ENCODE measurements at places on chromosomes 12 and 14. TPM values are rescaled to one million over a fixed set of nuclear protein-coding genes. Genes with fewer than 3 reads are reported as not detected.

DNA sequence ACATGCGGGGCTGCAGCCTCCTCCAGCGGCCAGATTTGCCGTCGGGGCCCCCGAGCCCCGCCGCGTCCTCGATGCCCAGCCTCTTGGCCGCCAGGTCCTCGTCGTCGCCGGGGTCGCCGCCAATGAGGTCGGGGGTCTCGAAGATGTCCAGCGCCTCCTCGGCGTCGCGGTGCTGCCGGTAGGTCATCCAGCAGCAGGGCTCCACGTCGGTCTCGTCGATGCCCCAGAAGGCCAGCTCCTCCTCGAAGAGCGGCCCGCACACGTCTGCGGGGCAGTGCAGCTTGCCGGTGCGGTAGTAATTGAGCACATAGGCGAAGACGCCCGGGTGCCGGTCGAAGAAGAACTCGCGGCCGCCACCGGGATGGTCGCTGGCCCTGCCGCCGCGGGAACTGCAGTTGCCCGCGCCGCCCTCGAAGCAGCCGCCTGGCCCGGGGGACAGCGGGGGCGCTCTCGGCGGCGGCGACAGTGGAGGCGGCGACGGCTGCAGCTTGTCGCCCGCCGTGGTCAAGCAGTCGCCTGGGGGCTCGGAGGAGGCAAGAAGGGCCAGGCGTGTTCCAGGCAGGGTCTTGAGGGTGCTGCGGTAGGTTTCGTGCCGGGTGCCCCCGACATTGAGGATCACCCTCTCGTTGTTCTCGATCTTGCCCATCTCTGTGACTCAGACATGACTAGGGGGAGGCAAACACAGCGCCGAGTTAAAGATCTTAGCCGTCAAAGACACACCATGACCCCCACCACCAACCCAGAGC is 2.1 kb downstream of the KCNC2 start:
- no peak for DNase-seq

DNA sequence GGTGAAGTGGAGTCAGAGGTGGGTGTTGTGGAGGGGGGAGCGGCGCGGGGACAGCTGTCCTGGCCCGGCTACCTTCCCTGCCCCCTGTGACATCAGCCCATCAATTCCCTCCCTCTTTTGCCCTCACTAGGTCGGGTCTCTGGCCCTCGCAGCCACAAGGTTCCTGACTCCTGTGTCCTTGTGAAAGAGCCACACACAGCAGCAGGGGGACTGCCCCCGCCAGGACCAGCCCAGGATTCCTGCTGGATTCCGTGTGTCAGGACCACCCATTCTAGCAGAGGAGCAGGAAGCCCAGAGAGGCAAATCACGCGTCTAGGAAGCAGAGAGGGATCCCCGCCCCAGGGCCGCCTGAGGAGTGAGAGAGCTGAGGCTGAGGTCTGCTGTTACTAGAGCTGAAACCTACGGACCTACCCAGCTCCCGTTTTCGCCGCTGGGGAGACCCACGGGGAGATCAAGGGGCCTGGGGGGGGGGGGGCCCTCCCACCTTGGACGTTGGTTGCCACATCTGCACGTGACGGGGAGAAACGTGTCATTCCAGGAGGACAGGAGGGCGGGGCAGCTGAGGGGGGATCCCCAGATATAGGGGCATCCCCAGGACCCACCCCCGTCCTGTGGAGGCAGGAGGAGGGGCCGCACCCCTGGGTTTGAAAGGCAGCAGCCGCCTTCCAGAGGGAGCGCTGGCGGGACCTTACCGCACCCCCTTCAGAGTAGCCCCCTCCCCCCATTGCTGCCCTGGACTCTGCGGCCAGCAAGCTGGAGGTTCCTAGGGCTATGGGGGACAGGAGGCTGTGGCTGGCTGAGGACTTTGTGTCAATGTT is 12.5 kb upstream of the INF2 start:
- no peak for DNase-seq

- DNase-seq, result no peak
These were observed 716.7 kb downstream of the VRK1 start for GRCh38 chr14:97513891-97514290.

- DNase-seq, result no peak
These were observed 74.8 kb upstream of the PCED1B start for GRCh38 chr12:47004634-47005033.

DNA sequence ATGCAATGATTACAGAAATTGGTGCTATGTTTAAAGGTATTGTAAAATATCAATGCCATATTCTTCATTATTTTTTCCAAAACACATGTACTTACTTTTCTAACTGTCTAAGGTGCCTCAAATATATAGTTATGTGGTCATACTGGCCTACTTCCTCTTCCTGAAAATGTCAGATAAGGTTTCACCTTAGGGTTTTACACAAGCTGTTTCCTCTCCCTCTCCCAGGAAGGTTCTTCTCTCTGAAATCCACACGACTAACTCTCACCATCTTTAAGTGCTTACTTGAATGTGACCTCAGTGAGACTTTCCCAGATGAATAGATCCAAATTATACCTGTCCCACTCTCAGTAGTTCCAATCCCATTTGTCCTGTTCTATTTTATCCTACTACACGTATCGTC is 11.6 kb upstream of the CLEC4D start:
- DNase-seq, result no peak

DNA sequence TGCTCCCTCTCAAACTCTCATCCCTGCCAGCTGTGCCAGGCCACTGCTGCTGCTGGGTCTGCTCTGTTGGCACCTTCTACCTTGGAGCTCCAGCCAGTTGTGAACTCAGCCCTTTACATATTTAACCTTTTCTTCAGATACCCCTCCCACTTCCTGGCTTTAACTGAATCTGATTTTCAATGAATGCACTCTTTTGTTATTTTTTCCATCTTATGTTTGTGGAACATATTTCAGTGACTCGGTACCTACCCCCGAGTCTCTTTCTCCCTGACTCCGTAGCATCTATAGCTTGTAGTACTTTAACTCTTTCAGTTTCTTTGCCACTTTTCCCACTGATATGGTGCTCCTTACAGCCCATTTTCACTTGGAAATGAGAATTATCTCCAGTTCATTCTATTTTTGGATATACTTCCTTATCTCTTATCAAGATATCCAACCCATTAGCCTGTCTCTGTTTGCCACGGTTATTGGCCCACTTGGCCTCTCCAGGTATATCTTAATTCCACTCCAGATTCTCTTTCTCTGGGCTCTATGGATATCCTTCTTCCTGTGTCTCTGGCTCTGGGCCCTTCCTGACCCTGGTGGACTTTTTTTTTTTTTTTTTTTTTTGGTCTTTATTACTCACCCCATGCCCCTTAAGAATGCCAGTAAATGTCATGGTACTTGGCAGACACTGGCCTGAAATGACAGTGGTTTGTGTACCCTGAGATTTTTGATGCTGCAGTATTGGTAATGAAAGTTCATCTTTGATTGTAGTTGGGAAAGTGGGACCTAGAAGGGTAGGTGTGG is 62.7 kb downstream of the PELI2 start:
- no peak for DNase-seq

DNA sequence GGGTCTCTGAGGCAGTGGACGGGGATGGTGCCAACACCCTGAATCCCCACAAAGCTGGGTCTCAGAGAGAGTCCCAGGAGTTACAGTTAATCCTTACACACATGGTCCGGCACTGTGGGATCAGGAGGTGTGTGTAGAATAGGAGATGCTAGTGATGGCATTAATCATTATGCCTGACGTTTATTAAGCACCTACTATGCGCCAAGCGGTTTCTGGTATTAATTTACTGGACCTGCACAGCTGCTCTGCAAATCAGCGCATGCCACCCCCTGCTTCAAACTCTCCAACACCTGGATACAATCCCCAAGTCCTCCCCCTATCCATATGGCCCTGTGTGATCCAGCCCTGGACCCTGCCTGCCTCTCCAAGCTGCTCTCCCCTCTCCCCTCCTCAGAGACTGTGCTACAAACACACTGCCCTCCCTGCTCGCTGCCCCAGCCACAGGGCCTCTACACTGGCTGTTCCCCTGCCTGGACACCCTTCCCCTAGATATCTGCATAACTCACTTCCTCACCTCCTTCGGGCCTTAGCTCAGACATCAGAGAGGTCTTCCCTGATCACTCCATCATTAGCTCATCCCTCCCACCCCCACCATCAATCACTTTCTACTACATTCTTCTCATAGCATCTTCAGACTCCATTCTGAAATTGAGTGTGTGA is 86.0 kb downstream of the RFLNA start:
- DNase-seq, result no peak

DNA sequence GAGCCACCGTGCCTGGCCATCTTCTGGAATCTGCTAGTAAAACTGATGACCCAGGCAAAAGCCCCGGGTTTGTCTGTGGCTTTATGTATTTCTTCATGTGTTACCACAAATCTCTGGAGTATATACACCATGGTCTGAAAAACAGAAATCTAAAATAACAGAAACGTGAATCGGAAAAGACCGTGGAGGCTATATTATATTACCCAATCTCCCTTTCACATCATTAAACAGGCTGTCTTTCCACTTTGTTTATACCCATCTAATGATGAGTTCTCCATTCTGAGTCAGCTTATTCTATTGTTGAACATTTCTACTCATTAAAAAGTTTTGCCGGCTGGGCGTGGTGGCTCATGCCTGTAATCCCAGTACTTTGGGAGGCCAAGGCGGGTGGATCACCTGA is 9.5 kb upstream of the AJUBA start:
- DNase-seq, result no peak

GRCh38 chr12:124537525-124538193 is 29.8 kb downstream of the NCOR2 start:
- no peak for DNase-seq

GRCh38 chr14:33016613-33017012 is 77.9 kb downstream of the NPAS3 start:
- no peak for DNase-seq

- no peak for DNase-seq
These were observed 13.3 kb downstream of the CPM start for GRCh38 chr12:68919581-68920239.

GRCh38 chr12:123943816-123944215 is 28.8 kb downstream of the CCDC92 start:
- no peak for DNase-seq

DNA sequence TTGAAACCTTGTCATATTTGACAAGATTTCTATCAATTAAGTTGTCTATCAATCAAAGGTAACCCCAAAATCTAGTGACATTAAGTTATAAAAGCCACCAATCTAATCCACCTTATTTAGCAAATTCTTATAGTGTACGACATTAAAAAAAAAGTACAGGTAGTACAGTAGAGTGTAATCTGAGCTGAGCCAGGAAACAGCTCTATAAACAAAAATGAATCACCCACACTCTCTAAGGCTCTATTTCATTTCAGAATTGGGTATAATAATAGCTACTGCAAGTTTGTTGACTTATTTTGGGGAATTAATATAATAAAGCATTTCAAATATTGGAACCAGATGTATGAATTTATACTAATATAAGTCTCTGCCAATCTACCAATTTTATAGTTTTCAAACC is 342.4 kb upstream of the FLRT2 start:
- DNase-seq, result no peak

DNA sequence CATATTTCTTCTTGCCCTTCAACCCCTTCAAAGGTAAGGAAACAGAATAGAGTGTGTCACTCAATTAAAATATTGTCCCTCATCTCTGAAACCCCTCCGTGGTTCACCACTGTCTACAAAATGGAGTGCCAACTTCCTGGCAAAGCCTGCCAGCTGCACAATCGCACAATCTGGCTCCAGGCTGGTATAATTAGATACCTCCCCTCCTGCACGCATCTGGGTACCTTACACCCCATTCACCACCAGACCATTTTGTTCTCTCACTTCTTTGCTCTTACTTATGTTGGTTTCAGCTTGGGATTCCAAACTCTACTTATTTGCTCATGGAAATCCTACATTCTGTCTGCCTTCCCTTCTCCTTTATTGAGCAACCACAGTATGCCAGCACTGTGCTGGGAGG is 314.9 kb downstream of the NUAK1 start:
- no peak for DNase-seq

GRCh38 chr12:112370868-112371510 is 11.2 kb downstream of the HECTD4 start:
- no peak for DNase-seq

DNA sequence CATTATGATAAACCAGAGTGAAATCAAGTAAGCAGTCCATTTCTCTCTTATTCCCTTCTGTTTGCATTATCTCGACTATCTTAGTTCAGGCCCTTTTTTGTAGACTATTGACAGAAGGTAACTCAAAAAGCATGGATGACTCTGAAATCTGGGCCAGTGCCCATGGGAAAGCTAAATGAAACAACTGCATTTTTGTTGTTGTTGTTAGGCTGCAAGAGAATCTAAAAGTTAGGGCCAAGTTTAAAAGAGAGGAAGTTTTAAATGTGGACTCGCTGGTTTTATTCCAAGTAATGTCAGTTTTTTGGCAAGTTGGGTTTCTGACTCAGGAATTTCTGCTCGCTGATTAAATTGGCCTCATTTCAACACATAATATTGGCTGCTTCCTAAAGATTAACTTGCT is 201.1 kb downstream of the PIK3C2G start:
- no peak for DNase-seq

DNA sequence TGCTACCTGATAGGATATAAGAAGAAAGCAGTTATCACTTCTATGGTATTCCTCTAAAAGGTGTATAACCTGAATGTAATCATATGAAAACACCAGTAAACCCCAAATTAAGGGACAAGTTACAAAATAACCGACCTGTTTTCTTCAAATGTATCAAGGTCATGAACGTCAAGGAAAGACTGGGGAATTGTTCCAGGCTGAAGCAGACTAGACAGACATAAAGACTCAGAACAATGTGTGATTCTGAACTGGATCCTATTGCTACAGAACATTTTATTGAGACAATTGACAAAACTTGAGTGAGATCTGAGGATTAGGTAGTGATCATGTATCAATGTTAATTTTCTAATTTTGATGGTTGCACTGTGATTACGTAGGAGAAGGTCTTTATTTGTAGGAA is 15.4 kb upstream of the LRP6 start:
- DNase-seq, result no peak

DNA sequence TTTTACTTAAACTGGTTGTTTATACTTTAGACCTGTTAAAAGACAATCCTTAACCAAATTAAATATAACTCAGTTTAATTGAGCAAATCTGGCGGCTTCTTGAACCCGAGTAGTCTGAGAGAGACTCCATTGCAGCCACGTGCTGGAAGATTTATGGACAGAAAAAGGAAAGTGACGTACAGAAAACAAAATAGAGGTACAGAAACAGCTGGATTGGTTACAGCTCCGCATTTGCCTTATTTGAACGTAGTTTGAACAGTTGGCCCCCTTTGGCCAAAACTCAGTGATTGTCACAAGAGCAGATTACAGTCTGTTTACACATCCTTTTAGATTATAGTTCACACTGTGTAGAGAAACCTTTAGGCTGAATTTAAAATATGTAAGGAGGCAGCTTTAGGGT is 155.9 kb downstream of the RAD51B start:
- DNase-seq, result no peak

The NPFF gene
- not detected for total RNA-seq

The ACSM4 gene
- total RNA-seq, result not detected

The P2RX2 gene
- not detected for total RNA-seq

The GLI1 gene
- 1.5 TPM for total RNA-seq

The NTN4 gene
- not detected for total RNA-seq

The DIO2 gene
- total RNA-seq, result not detected

The SERPINA10 gene
- total RNA-seq, result not detected

The PRIM1 gene
- 59.4 TPM for total RNA-seq
